ENCODE measurements at places on chromosomes 3 and 15.

- no peak for DNase-seq
Observed at GRCh38 chr3:173013219-173013832, 127.7 kb downstream of the SPATA16 start.

DNA sequence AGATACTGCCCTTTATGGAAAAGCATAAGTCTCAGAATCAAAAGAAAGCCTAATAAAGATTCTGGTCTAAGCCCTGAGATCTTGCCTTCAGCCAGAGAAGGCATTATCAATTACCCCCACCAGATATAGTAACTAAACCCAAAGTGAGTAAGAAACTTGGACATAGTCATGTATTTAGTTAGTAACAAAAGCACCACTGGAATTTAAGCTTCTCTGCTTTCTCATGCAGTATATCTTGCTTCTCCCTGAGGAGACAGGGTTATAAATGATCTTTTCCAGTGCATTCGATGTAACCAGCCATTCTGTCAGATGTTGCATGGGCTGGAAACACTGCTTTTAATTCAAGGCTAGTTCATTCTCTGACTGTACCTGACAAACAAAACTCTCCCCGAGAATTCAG is 946.7 kb downstream of the NAALADL2 start:
- DNase-seq: no peak

GRCh38 chr15:53911431-53911830 is 66.8 kb upstream of the UNC13C start:
- no peak for DNase-seq

DNA sequence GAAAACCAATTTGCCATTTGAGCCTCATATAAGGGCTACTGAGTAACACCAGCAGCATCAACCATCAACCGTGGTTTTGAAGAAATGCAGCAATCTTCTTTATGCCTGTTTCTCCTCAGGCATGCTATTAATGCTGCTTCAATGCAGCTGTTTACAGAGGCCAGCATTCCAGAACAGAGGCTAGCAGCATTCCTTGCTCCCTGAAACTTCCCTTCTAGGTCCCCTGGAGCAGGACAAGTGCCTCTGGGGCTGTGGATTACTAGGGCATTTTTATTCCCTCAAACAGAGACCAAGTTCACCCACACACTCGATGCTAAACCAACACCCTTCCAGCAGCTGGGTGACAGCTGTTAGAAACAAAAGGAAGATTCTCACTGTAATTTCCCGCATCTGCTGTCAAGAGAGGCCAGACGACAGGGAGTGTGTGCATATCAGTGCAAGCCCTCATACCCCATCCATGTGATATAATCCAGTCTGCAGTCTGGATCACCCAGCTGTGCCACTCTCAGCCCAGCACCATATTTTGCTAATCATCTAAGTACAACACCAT is 57.5 kb downstream of the HOMER2 start:
- no peak for DNase-seq

- DNase-seq: no peak
Observed at GRCh38 chr15:39100106-39100660, 480.7 kb upstream of the THBS1 start.

GRCh38 chr3:181729341-181729869 is 17.7 kb downstream of the SOX2 start:
- no peak for DNase-seq

- no peak for DNase-seq
Observed at GRCh38 chr3:177552051-177552450, 354.8 kb upstream of the TBL1XR1 start.

DNA sequence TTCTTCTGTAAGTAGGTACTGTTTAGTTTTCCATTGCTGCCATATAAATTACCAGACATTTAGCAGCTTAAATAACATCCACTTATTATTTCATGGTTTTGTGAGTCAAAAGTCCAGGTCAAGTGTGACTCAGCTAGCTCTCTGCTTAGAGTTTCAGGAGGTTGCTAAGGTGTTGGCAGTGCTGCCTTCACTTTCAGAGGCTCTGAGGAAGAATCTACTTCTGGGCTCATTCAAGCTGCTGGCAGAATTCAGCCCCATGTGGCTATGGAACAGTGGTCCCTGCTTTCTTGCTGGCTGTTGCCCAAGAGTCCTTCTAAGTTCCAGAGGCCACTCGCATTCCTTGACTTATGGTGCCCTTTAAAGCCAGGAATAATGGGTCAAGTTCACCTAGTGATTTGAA is 4.5 kb downstream of the CFAP44 start:
- no peak for DNase-seq

DNA sequence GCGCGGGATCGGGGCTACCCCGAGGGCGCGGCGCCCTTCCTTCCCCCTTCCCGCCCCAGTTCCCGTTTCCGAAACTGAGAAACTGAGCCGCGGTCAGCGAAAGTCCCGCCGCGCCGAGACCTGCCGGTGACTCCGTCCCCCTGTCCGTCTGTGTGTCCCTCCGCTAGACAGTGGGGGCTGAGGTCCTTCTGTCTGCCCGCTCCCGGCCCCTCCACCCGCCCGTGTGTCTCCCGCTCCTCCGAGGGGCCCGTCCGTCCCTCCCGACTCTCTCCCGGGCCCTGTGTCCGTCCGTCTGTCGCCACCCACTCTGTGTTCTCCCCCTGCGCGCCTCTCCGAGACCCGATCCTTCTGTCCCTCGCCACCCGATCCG is 426 bp downstream of the PRKCD start:
- DNase-seq: peak; percentile 3

- no peak for DNase-seq
Observed at GRCh38 chr3:151818361-151818760, 4.4 kb downstream of the AADAC start.

DNA sequence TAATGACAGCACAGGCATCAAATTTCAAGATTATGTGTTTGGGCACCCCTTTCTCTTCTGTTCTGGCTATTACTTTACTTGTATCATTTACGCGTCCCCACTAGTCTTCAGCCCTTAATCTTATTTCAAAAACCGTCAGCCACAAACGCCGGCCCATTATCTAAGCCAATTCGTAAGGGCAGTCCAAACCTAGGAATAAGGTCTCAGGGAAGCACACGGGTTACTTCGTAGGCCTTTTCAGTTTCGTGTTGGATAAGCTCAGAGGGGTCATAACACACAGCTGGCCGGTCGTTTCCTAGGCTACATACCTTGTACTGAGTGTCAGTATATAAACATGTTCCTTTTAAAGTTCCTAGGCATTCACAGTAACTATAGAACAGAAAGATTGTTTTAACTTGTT is 5.1 kb upstream of the DNAAF4 start:
- no peak for DNase-seq

GRCh38 chr3:177249203-177249602 is 51.9 kb upstream of the TBL1XR1 start:
- no peak for DNase-seq

GRCh38 chr3:29346828-29347227 is 66.0 kb downstream of the RBMS3 start:
- DNase-seq: no peak

DNA sequence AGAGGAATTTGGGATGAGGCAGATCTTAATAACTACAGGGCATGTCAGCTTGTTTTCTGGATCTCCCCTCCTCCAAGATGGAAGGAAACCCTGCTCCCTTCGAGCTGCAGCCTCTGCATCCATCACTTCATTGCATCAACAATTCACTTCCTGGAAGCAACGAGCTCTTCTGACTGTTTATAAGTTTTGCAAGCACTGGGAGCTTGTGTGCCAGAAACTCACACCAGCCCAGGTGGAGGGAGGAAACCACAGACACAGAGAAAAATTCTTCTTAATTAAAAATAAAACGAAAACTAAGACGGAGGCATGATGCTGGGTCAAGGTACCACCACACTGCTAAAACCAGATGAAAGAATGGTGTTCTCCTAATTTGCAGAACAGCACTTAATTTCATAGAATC is 10.6 kb downstream of the LRIG1 start:
- DNase-seq: no peak

DNA sequence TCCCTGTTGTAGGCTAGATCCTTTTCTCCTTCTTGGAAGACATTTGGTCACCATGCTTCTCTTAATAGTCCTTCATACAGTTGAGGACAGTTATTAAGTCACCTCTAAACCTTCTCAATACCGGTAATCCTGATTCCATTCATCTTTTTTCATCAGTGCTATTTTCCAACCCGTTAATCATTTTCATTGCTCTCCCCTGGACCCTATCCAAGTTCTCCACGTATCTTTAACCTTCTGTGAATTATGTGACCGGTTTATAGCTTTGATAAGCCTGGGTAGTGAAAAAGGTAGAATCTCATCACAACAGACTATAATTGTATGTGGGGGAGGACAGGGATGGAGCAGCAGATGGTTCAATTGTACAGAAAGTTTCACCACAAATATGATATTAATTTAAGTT is 168.5 kb downstream of the MECOM start:
- DNase-seq: no peak

- no peak for DNase-seq
Observed at GRCh38 chr3:170128259-170128976, 53.1 kb downstream of the PHC3 start.

DNA sequence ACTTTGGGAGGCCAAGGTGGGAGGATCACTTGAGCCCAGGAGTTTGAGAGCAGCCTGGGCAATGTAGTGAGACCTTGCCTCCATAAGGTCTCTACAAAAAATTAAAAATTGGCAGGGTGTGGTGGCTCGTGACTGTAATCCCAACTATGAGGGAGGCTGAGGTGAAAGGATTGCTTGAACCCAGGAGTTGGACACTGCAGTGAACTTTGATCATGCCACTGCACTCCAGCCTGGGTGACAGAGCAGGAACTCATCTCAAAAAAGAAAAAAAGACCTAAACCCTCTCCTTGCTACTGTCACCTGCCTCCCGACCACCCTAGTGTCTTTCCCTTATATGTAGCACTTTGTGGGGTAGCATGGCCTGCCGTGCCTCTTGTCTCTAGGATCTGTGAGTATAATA is 23.8 kb upstream of the AQP9 start:
- no peak for DNase-seq

- DNase-seq: no peak
Observed at GRCh38 chr3:131619821-131620220, 117.0 kb upstream of the MRPL3 start.

GRCh38 chr15:70258369-70259027 is 160.8 kb upstream of the TLE3 start:
- DNase-seq: peak; percentile 78

DNA sequence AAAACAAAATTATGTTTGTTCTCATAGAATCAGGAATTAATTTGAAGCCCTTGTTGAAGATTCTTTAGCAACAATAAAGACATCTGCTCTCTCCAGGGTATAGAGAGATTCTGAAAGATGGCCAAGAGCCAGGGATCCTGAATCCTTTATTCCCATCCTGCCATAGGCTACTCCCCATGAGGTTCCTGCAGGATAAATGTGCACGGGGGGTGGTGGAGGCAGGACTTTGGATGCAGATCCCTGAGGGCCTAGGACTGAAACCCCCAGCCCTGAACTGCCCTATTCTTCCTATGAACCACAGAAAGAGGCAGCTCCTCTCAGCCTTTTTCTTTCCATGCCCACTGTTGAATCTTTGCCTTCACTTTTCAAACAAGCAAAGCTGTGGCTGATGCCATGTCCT is 17.1 kb downstream of the TMEM108 start:
- no peak for DNase-seq

GRCh38 chr3:50648313-50648712 is 26.4 kb upstream of the DOCK3 start:
- no peak for DNase-seq

- DNase-seq: no peak
Observed at GRCh38 chr15:61621146-61621545, 392.0 kb upstream of the RORA start.

DNA sequence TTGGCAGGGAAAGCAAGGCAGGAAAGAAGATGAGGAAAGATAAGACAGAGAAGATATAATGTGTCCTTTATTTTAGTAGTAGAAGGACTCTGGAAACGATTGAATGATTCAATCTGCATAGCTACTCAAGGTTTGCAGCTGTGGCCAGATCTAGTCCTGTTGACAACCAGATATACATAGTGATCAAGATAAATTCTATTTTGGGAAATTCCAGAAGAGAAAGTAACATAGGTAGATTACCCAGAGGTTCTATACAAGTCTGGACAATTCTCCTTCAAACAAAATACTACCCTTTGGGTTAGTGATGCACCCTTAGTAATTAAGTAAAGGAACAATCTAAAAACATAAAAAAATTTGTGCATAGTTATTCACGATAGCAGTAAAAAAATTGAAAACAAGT is 9.4 kb downstream of the TERC start:
- no peak for DNase-seq

- peak; percentile 63 for DNase-seq
Observed at GRCh38 chr3:121660356-121661171, at the start of gene HCLS1. Gene HCLS1 (minus strand): TSS chr3:121660903. CDS start chr3:121658347, 2,556 bp downstream.

DNA sequence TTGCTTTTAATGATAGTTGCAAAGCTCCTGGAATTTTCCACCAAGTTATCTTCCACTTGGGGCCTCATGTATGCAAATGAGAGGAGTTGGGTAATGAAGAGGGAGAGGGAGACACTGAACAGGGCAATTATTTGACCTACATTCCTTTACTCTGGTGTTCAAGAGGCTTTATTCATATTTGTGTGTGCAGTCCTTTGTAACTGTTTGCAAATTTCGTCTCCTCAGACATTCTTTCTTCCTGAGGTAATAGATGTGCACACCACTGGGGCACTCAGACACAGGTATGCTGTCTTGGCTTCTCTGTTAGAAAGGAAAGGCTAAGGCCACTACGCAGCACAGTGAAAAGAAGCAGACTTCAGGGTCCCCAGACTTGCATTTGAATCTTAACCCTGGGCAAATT is 189.7 kb upstream of the IL12A start:
- no peak for DNase-seq

DNA sequence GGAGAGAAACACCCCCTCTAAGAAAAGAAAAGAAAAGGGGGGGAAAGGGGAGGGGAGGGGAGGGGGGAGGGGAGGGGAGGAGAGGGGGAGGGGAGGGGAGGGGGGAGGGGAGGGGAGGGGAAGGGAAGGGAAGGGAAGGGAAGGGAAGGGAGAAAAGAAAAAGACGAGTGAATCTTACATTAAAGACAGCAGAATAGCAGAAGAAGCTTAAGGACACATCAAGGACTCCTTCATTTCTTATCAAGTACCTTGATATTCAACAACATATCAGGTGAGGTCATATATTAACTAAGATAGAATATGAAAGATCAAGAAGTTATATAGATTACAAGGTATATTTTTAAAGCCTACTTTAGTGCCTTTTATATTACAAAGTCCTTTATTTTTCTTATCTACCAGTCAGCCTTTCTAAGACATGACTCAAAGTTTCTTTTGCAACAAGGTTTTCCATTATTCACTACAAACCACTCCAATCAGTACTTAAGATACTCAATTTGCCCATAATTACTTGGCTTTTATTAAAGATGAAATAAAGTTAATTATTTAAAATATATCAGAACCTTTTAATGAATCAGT is 17.7 kb upstream of the AADAC start:
- no peak for DNase-seq

DNA sequence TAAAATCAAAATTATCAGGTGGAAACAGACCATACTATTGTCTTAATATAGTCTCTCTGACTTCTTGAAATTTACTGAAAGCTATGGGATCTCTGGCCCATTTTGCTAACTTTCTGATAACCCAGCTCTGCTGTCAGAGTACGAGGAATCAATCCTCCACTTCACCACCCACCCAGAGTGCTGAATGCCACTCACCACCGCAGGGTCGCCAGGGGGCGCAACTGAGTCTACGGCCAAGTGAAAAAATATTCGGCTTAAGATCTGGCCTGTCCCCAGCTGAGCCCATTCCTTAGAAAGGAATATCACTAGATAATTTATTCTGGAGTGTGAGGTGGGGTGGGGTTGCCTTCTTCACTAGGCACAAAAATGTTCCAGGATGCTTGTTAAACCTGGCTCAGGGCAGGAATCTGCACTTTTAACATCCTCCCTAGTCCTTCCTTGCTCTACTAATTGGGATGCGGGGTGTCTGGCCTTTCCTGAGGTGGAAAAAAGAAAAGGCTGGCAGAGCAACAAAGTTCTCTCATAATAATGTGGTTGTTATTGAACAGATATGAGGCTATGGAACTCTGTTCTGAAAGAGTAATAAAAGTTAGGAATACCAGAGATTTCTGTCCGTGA is 520.6 kb downstream of the MFSD1 start:
- DNase-seq: peak; percentile 7

Measured in stimulated activated CD4-positive, alpha-beta T cell treated with anti-CD3 and anti-CD28 coated beads, Interleukin-12 subunit alpha, Interleukin-12 subunit beta, amount 100 ng/mL, for 48 hours (primary cell).